ENCODE measurements at places on chromosomes 1 and 21.
A peak's percentile ranks its signal among the peaks of the same experiment; 100 is the strongest.

- no peak for DNase-seq
Measured at GRCh38 chr1:116371752-116372151, 1.3 kb upstream of the ATP1A1 start.

GRCh38 chr1:90358448-90358847 lies 358.7 kb downstream of the BARHL2 start:
- DNase-seq, result no peak

DNA sequence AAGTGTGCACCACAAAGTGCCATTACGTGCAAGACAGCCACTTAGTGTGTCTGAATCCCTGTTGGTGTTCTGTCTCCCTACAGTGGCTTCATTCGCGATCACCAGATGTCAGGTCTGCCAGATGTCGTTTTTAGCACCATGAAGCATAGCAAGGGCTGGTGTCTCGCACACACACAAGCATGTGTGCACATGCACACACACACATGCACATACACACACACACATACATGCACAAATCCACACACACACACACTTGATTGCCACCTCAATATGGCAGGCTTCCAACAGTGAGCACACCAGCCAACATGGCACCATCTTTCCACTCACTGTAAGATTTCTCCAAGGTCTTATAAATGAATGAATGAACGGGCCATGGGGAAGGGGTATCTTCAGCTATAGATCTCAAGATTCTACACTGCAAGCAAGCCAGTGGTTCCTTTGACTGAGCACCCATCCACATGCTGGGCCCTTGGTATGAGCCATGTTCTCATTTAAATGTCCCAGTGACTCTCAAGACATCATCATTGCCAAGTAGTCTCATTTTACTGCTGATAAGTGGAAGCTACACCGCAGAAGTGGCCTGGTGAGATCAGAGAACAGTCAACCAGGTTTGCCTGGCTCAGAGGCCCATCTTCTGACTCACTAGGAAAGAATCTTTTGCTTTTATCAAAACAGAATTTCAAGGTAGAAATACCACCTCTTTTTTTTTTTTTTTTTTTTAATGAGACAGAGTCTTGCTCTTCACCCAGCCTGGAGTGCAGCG lies 84.9 kb downstream of the SIM2 start:
- no peak for DNase-seq

DNA sequence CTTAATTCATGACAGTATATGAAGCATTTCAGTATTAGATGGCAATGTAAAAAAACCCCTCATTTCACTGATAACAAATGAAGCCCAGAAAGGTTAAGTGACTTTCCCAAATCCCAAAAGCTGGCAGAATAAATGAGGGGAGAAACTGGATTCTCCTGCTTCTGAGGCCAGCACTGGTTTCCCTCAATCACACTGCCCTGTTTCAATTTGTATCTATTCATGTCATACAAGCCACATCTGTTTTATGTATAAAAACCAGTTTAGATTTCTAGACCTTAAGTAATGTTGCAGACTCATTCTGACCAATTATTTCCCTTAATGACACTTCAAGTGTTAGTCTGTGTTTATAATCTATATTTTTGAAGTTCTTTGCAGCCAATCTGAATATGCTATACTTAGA lies 16.8 kb downstream of the PLPPR4 start:
- peak; percentile 43 for DNase-seq

- peak; percentile 48 for DNase-seq
Measured at GRCh38 chr1:39576016-39576657, 453 bp downstream of the PABPC4 start.

DNA sequence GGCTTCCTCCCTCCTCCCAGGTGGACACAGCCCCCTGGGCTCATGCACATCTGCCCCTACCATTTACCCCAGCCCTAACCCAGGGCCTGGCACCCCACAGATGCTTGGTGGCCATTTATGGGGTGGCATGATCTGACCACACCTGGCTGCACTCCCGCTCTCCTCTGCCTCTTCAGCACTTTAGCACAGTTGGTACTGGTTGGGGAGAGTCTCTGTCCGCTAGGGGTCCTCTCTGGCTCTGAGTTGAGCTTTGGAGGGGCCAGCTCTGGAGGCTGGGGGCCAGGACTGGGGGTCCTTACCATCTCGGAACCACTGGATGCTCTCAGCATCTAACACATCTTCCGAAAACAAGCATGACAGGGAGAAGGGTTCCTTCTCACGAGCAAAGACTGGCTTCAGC lies 17.4 kb downstream of the MYOM3 start:
- DNase-seq, result no peak

Data from muscle of leg (tissue), 16 donors.